ENCODE measurements at places on chromosomes 13 and 19.
A peak's percentile ranks its signal among the peaks of the same experiment; 100 is the strongest.

DNA sequence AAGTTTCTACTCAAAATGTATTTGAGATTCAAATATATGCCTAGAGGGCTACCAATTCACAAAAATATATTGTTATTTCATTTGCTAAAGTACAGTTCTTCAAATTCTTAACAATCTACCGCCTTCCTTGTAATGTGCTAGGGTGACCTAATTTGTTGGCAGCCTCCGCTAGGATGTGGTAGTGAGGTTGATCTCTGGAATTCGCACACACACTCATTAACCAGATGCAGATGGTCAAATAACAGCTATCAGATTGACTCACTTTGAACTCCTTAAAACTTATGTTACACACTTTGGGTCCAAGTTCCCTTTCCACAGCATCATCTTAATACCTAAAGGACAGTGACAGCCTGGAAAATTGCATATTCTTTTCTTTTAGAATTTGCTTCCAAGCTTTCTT is 367.3 kb downstream of the DCT start:
- DNase-seq: peak; percentile 78

- DNase-seq: peak; percentile 8
Measured at GRCh38 chr13:92354583-92354982, 872.0 kb upstream of the GPC6 start.

GRCh38 chr19:11410682-11411081 is 8.4 kb downstream of the RGL3 start:
- DNase-seq: no peak

GRCh38 chr19:37933937-37934358 is 26.9 kb downstream of the SIPA1L3 start:
- peak; percentile 85 for DNase-seq

DNA sequence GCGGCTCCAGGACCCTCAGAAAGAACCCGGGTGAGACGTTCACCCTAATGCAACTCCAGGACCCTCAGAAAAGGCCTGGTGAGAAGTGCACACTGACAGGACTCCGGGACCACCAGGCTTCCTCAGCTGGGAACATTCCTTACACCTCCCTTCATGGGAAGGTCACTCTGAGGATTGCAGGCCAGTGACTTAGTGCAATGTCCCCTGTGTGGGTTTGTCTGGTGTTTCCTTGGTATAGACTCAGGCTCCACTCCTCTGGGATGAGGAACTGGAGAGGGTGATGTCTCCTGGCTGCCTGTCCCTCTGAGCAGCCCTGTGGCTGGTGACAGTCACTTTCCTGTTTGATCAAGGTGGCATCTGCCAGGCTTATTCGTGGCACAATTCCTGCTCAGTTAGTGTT is 49.7 kb downstream of the TEX29 start:
- no peak for DNase-seq

DNA sequence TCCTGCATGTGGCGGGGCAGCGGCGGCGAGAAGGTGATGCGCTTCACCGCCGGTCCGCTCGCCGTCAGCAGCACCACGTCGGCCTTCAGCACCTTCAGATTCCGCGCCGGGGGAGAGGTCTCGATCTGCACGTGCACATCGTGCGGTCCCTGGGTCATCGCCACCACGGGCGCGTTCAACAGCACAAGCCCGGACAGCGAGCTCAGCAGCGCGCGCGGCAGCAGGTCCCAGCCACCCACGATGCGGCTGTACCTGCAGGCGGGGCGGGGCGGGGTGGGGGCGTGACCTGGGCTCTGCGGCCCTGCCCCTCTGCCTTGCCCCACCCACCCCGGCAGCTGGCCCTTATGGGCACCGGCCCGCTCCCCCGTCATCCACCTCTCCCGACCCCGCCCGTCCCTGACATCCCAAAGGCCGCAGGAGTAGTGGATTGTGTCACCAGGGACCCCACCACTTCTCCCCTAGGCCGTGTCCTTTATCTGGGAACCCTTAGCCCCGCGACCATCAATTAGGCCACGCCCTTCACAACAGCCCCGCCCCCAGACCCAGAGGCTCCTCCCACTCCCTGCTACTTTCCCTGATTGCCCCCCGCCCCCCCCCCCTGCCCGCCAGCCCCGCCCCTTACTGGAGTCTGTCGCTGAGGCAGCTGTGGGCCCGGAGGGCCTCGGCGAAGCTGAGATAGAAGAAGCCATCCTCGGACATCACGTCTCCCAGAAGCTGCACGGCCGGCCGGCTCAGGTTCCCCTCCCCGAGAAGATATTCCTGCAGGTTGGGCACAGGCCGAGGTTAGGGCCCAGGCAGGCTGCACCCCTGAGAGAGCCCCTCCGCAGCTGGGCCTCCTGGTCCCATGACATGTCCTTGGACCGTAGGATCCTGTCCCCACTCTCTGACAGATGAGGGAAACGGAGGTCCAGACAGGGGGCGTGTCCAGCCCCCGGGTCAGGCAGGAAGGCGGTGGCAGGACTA is 6.1 kb downstream of the IL4I1 start:
- DNase-seq: peak; percentile 79

- DNase-seq: peak; percentile 65
Measured at GRCh38 chr19:40503320-40503695, 36.5 kb downstream of the SPTBN4 start.

DNA sequence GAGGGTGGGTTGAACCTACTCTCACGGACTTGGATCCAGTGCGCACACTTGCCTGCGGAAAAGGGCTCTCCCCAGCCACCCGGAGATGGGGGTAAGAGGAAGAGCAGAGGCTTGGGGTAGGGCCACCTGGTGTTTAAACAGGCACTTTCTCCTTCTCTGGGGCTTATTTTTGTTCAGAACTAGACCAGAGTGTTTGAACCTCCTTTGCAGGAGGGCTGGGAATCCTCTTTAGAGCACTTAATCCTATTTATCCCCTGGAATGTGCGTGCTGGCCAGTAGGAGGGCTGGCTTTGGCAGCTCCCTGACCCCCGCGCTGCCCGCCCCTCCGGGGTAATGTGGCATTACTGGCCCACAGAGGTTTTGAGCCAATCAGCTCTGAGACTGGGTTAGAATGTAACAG is 2.0 kb downstream of the RGS9BP start:
- DNase-seq: peak; percentile 75

- no peak for DNase-seq
Measured at GRCh38 chr19:34310494-34310981, 54.5 kb upstream of the GPI start.

DNA sequence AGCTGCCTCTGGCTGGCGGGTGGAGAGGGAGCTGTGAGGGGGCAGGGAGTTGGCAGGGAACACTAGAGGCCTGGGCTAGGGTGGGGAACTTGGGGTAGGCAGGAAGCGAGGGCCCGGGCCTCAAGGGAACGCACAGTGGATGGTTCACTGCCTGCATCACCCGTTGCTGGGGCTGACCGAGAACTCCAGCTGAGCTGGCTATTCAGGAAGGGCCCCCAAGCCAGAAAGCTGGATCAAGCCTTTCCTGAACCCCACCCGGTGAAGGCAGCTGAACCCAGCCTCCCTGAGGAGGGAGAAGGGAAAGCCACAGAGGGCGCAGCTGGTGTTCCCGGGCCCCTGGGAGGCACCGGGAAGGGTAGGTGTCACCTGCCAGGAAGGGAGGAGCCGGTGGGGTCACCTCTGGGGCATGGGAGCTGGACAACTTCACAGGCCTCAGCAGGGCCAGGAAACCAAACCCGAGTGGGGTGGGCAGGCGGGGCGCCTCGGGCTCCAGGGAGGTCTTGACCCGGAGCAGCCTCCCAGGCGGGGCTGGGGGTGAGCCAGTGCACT is 13.9 kb downstream of the PALM start:
- DNase-seq: no peak

- no peak for DNase-seq
Measured at GRCh38 chr13:34863360-34864135, 78.5 kb upstream of the NBEA start.

DNA sequence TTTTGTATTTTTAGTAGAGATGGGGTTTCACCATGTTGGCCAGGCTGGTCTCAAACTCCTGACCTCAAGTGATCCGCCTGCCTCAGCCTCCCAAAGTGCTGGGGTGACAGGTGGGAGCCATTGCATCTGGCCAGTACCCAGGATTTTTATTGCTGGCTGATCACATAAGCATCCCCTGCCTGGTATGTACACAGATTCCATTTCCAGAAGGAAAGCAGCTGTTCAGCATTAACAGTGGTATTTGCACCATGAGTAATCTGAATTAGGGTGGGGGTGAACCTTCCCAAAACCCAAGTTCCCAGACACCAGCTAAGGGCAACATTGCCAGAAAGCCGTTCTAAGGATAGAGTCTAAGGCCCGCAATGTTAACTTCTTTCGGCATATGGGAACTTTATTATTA is 7.3 kb downstream of the ZNF555 start:
- DNase-seq: peak; percentile 30

DNA sequence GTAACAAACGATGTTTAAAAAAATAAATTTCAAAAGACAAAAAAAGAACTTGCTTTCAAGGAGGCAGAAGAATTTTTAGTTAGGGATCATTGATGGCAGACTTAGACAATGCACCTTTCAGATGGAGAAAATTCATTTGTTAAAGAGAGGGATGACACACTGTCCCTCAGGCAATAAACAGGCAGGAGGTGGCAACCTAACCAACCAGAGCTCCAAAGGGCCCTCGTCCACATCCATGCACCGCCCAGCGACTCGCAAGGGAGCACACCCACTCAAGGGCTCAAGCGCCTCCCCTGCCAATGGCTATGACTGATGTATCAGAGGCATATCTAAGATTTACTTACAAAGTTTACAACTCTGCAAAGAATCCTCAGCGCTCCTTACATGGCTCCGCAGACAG is 81.9 kb downstream of the TUBGCP3 start:
- DNase-seq: no peak

Measured in eye (tissue), 1 donor.